ENCODE measurements at places on chromosomes 5 and 9.

GRCh38 chr9:73979894-73980264 lies 517.3 kb upstream of the RORB start:
- no peak for DNase-seq

- no peak for DNase-seq
Measured at GRCh38 chr5:74810915-74811314, 43.9 kb downstream of the NSA2 start.

DNA sequence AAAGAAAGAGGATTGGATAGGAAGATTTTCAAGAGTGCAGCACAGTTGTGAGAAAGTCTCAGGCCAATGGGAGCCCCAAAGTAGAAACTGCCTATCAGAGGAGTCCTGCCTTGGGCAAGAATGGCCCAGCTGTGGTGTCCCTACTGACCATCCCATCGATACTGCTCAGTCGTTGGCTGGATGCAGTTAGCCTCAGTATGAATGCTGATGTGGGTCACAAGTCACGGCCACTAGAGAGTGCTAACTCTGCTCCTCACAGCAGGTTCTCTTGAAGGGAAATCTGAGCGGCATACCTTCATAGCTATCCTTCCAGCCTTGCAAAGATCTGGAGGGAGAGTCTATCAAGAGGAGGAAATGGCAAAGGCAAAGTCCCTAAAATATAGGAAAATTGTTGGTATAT lies 11.6 kb upstream of the CETN3 start:
- peak; percentile 45 for DNase-seq

- DNase-seq, result no peak
Measured at GRCh38 chr9:9499546-9499945, 1113.3 kb downstream of the PTPRD start.
